ENCODE measurements at places on chromosomes 6 and 20. TPM values are rescaled to one million over a fixed set of nuclear protein-coding genes. Genes with fewer than 3 reads are reported as not detected.

Gene F13A1
- total RNA-seq: not detected

Gene SMOC2
- not detected for total RNA-seq

Gene OR2J2
- not detected for total RNA-seq

Gene LRRC1
- total RNA-seq: 7.1 TPM

Gene NKAIN4
- total RNA-seq: 4.0 TPM

Gene MOG
- total RNA-seq: not detected

Gene GATA5
- total RNA-seq: 0.45 TPM

Gene RIN2
- total RNA-seq: 24.2 TPM

Gene SLC17A2
- not detected for total RNA-seq

Gene PRL
- total RNA-seq: not detected

Gene MEA1
- 106 TPM for total RNA-seq
